ENCODE measurements at places on chromosomes 3 and 15. TPM values are rescaled to one million over a fixed set of nuclear protein-coding genes. Genes with fewer than 3 reads are reported as not detected.

The BOC gene
- 0.09 TPM for total RNA-seq

The CAMK1 gene
- 29.5 TPM for total RNA-seq

The WWTR1 gene
- total RNA-seq: 90.1 TPM

The REC114 gene
- total RNA-seq: not detected

The EFL1 gene
- 31.2 TPM for total RNA-seq

The SEC22A gene
- total RNA-seq: 26.9 TPM

The EBLN2 gene
- 7.2 TPM for total RNA-seq

The GOLGA8R gene
- total RNA-seq: 1.9 TPM

The VIPR1 gene
- 1.8 TPM for total RNA-seq

The DTWD1 gene
- total RNA-seq: 13.7 TPM

The MPI gene
- 34.3 TPM for total RNA-seq

The PAK2 gene
- 49.3 TPM for total RNA-seq

All from endothelial cell of coronary artery (primary cell).